D721Med (cell line): ENCODE measurements at places on chromosomes 11 and 22.

GRCh38 chr11:3877364-3878257 is 22.1 kb downstream of the STIM1 start:
- no peak for DNase-seq

GRCh38 chr11:46918083-46918787 is at the start of gene LRP4:
Gene LRP4, minus strand, starts transcription at chr11:46918550. Its CDS starts 171 bp downstream, at chr11:46918379.
- no peak for DNase-seq

- no peak for DNase-seq
Observed at GRCh38 chr22:24077416-24077815, 66.3 kb downstream of the CABIN1 start.

- DNase-seq = no peak
Observed at GRCh38 chr22:44449061-44449682, 48.9 kb downstream of the RTL6 start.

DNA sequence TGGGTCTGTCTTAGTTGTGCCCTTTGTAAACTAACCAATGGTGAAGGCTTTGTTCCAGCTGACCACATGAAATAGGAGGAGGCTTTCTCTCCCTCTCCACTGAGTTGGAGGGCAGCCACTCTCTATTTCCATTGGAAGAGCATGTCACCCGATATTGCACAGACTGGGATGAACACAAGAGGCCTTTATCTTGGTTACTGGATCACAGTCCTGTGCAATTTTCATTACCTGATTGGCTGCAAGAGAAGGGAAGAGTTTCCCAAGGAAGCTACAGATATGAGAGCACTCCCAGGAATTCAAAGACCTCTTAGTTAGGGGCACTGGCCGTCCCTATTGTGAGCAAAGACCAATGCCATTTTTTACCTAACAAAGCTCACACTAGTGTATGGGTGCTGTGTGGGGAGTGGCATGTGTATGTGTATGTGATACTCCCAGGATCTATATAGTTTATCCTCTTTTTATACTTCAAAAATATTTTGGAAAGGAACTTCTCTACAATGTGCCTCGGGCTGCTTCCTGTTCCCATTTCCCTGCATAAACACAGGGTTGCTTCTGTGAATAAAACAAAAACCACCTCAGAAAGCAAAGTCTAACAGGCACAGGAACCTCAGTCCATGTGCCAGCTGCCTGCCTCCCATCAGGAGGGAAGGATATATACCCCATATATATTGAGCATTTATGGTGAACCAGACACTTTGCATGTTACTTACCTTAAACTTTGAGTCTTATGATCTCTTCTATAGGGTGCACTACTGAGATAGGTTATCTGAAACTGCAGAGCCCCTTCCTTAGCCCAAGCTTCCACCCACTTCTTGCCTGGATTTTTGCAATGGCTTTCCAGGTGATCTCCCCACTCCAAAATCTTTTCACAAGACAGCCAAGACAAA is 126.5 kb downstream of the RASSF10 start:
- DNase-seq = no peak

DNA sequence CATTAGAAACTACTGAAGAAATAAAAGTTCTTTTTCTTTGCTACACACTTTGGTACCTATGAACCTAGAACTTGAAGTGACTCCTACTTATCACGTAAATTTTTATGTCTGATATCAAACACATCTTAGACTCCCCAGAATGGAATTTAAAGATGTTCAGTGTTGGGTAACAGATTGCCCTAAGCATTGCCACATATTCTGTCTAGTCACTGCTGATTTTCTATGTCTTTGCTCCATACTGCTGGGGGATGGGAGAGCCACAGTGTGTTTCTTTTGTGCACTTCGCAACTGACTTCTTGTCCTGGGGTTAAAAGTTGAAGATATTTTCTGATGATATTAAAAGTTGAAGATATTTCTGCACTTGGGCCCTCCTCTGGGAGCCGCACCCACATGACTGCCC is 19.4 kb upstream of the MYO18B start:
- no peak for DNase-seq

DNA sequence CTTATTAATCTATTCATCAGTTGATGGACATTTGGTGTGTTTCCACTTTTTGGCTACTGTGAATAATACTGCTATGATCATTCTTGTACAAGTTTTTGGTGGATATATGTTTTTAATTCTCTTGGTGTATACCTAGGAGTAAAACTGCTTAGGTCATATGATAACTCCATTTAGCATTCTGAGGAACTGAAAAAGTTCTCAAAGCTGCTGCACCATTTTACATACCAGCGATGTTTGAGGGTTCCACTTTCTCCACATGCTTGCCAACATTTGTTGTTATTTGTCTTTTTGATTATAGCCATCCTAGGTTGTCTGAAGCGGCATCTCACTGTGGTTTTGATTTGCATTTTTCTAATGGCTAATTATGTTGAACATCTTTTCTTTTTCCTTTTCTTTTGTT is 4.1 kb upstream of the ACER3 start:
- no peak for DNase-seq

DNA sequence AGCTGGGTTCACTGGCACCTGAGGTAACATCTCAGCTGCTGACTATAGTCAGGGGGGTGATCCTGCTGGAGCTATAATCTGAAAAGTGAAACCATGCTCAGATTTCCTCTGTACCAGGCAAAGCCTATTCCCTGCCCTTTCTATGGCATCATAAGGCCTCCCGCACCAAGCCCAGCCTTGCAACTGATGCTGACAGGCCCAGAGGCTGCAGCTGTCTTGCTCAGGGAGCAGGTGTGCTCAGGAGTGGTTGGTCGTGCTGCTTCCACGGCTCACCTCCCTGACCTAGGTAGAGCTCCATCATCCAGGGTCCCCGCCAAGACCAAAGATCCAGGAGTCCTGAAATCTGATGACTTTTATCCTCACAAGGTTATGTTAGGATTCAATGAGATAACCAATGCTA is 121.7 kb downstream of the FEZ1 start:
- DNase-seq = no peak

DNA sequence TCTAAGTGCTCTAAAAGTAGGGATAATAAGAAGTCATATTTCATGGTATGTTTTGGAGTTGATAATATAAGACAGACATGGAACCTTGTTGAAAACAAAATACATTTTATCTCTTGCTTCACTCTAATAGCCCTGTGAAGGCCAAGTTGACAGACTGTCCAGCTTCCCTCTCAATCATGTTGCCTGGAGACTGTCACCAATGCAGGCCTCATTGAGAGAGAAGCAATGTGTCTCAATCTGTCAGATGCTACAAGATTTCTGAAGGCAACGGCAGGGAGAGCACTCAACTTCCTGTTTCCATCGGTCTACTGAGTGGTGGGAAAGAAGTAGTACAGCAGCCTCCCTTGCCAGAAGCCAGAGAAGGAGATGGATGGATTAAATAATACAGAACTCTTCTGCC is 23.6 kb upstream of the FJX1 start:
- DNase-seq = no peak

DNA sequence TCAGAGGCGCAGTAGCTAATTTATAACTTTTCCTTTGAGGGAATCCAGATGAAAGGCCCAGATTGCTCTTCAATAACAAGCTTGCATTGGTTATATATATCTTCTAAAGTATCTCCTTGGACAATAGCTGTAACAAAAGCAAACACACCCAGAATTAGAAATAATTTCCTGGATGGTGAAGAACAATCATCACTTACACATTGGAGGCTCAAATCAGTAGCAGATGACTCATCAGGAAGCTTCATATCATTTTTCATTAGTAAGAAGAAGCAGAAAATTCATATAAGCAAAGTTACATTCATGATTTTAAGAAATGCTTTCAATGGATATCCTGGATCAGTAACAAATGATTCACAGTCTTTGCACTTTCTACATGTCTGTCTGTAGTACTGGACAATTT is 173.6 kb upstream of the CCDC90B start:
- no peak for DNase-seq

DNA sequence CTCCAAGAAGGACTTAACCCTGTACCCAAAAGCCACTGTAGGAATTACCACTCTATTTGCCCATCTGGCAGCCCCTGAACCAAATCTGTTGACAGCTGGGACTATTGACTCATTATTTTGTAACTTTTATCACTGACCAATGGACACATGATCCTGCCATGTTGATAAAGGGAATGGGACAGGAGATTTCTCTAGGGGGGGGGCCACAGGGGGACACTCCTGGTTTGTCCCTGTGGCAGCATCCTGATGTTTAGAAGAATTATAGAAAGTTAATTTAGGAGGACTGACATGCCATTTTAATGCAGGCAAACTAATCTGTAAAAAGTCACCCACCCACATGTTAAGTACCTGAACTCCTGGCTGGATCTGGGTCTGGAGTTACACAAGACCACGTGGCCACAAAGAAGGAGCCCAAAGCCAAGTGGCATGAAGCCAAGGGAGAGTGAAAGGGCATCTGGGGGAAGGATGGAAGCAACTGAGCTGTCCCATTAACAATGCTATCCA is 558.1 kb downstream of the ETS1 start:
- DNase-seq = no peak

DNA sequence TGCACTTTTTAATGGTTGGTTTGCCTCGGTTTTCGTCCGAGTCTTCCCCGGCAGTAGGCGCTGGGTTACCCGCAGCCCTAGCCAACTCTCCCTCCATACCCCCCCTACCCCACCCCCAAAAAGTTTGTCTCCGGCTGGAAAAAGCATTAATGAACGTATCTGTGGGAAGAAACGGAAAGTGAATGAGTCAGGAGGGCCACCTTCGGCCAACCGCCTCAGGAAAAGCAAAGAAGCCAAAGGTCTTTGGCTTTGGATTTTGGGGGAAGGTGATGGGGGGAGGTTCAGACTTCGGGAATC is 508 bp upstream of the FLI1 start:
- DNase-seq = no peak
